ENCODE measurements at places on chromosomes 6 and 20.

GRCh38 chr6:13273931-13274706 is 54.2 kb downstream of the TBC1D7 start:
- no peak for DNase-seq

- DNase-seq = no peak
Observed at GRCh38 chr20:53036992-53037391, 64.8 kb downstream of the TSHZ2 start.

GRCh38 chr6:57064809-57065208 is 18.3 kb downstream of the KIAA1586 start:
- no peak for DNase-seq

GRCh38 chr6:134063966-134064445 is 11.6 kb upstream of the SLC2A12 start:
- DNase-seq = peak; percentile 79

DNA sequence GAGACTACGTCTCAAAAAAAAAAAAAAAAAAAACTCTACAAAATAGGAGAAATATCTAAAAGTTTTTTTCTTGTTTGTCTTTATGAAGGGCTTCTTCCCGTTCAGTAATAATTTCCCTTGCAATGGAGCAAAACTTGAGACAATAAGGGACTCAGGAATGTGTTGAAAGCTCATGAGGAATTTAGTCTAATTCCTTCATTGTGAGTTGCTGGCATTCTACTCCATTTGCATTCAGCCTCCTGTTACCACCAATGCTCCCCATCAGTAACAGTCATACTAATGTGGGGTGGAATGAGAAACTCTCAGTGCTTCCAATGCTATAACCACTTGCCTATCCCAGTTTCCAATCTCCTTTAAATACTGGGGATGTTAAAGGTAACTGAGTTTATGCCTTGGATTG is 576.7 kb upstream of the AGPAT4 start:
- no peak for DNase-seq

- no peak for DNase-seq
Observed at GRCh38 chr20:47274401-47275108, 81.9 kb downstream of the ZMYND8 start.

GRCh38 chr6:142381845-142382378 is 80.1 kb downstream of the ADGRG6 start:
- DNase-seq = no peak

DNA sequence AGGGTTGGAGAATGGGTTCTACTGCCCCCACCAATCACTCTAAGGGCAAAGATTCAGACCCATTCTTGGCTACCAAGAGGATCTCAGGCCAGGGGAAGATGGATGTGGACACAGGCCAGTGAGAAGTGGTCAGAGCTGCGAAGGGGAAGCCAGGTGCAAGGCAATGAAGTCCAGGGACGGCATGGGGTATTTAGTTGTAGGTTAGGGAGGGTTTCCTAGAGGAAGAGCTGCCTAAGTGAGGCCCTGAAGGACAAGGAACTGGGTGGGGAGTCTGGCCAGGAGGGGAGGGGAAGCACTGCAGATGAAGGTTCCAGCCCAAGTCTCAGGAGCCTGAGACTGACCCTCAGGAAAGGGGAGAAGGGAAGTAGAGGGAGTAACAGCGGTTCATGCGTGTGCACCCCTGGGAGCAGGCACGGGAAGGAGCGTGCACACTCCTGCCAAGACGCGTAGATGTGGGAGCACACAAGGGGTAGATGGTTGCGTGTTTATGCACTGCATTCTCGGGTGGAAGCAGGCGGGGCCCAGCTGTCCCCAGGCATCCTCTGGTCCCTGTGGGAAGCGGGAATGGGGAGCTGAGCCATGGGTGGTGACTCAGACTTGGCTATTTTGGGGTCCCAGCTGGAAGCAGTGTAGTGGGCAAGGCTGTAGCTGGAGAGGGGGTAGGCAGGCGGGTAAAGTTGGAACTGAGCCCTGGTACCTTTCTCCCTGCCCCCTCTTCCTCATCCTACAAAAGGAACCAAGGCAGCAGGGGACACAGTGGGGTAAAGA is 3.3 kb downstream of the ACTL10 start:
- no peak for DNase-seq

DNA sequence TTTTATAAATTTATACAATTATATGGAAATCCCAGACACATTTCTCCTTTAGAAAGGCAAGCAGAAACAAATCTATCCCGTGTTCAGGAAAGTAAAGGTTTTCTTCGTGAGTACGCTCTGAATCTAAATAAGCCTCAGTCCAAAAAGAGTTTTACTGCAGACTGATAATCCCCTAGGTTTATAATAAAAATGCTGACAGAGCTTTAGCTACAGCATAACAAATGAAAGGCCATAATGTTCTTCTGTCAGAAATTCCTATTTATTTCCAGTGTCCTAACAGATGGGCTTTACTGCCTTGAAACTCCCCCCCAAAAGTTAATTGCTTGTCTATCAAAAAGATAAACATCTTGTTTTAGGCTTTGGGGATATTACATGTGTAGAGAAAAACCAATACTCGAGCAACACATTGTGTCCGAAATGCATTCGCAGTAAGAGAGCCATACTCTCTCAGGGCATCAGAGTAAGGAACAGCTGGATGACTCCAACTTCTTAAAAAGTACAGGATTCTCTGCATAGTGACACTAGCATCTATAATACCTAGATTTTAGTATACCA is 109.0 kb downstream of the PRKN start:
- no peak for DNase-seq
